ENCODE measurements at places on chromosomes 6 and 20. TPM values are rescaled to one million over a fixed set of nuclear protein-coding genes. Genes with fewer than 3 reads are reported as not detected.

Gene ZNF311
- polyA plus RNA-seq: 0.25 TPM

Gene GSTA2
- not detected for polyA plus RNA-seq

Gene CEP162
- polyA plus RNA-seq: 2.1 TPM

Gene ECT2L
- polyA plus RNA-seq: 0.28 TPM

Gene DDAH2
- polyA plus RNA-seq: 117 TPM

Measured in heart right ventricle (tissue), 16 donors.